ENCODE measurements at places on chromosomes 3 and 15.

- no peak for DNase-seq
These were observed 184.2 kb upstream of the STAC start for GRCh38 chr3:36196058-36196457.

DNA sequence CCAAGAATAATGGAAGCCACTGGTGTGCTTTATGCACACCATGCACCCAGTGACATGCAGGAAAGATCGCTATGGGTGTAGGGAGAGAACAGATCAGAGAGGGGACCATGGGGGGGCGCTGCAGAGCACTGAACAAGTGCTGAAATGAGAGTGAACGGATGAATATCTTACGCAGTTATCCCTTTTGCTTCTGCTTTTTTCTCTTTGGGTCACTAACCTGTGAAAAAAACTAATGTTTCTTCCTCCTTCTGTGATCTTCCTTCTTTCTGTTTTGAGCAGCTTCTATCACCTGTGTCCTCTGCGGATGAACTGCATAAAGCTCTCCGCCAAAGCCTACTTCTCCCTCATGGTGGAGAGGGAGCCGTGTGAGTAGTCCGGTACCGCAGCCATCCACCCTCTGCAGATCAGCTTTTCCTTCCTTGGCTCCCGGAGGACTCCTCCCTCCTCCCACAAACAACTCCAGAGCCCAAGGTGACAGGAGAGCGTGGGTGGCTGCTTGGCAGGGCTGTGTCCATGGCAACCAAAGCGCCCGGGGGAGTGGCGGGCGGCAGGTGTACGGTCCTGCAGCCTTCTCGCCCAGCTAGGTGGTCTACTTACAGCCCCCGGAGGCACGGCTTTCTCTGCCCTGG, 106.2 kb downstream of the DGKG start:
- DNase-seq: no peak

GRCh38 chr3:107942951-107943749, 147.7 kb downstream of the CD47 start:
- no peak for DNase-seq

DNA sequence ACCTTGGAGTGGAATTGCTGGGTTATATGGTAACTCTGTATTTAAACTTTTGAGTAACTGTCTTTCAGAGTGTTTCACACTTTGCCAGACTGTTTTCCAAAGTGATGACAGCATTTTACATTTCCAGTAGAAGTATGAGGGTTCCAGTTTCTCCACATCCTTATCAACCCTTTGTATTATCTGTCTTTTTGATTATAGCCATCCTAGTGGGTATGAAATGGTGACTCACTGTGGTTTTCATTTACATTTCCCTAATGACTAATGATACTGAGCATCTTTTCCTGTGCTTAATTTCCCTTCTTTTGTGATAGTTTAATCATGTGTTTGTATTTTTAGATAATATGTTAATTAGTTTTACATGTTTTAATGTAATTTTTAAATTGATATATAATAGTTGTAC, 138.1 kb upstream of the DAZL start:
- DNase-seq: no peak

DNA sequence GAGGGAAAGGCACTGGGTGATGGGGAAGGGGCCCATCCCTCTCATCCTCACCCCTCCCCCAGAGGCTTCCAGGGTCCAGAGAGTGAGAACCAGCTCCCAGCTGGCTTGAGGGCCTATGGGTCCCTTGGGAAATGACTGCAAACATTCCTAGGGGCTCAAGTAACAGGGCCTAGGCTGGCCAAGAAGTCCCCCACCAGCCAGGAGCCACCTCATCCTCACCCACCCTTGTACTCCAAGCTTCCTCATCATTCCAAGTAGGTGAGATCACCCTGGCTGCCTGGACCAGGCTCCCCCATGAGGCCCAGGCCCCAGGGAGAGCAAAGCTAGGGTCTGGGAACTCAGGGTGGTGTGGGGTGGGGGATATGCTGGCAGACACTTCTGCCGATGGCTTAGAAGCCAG, 14.8 kb downstream of the LOXL1 start:
- DNase-seq: no peak
